A549 treated with CORT108297 at 1 μM for 4 hours (cell line): ENCODE measurements at places on chromosomes 6 and 20. TPM values are rescaled to one million over a fixed set of nuclear protein-coding genes. Genes with fewer than 3 reads are reported as not detected.

The SLC26A8 gene
- not detected in 5 replicates for total RNA-seq

The SRSF12 gene
- 0.82 to 1.5 TPM (median 1.3 TPM) in 5 replicates for total RNA-seq

The PHF1 gene
- total RNA-seq = 12.9 to 20.5 TPM (median 18.7 TPM) in 5 replicates

The RIPOR3 gene
- total RNA-seq = 0.02 to 0.09 TPM (median 0.06 TPM) in 4 of 5 replicates, not detected in the other

The PDE10A gene
- total RNA-seq = 31.1 to 36.1 TPM (median 34.3 TPM) in 5 replicates

The RIPPLY2 gene
- 0.17 to 0.65 TPM (median 0.50 TPM) in 5 replicates for total RNA-seq

The EDN1 gene
- 42.0 to 52.8 TPM (median 43.7 TPM) in 5 replicates for total RNA-seq

The TBXT gene
- total RNA-seq = not detected in 5 replicates

The NNAT gene
- total RNA-seq = not detected in 5 replicates

The STMND1 gene
- not detected in 5 replicates for total RNA-seq

The SOX4 gene
- 10.3 to 16.1 TPM (median 12.1 TPM) in 5 replicates for total RNA-seq

The MYB gene
- total RNA-seq = 0.49 to 1.1 TPM (median 0.89 TPM) in 5 replicates

The ZNF512B gene
- 8.5 to 13.9 TPM (median 13.1 TPM) in 5 replicates for total RNA-seq

The CALHM4 gene
- 0.16 TPM in 1 of 5 replicates, not detected in the others for total RNA-seq

The MUC22 gene
- total RNA-seq = 0.02 to 0.03 TPM (median 0.02 TPM) in 3 of 5 replicates, not detected in the others

The MAK gene
- 0.09 to 0.21 TPM (median 0.17 TPM) in 5 replicates for total RNA-seq

The PTGIS gene
- 0.04 to 0.09 TPM (median 0.07 TPM) in 3 of 5 replicates, not detected in the others for total RNA-seq

The GSTA2 gene
- 0.07 TPM in 1 of 5 replicates, not detected in the others for total RNA-seq

The LAMA2 gene
- 0.21 to 0.92 TPM (median 0.67 TPM) in 5 replicates for total RNA-seq

The PCK1 gene
- 0.05 to 0.09 TPM (median 0.06 TPM) in 3 of 5 replicates, not detected in the others for total RNA-seq

The KCNK17 gene
- not detected in 5 replicates for total RNA-seq

The IL20RA gene
- 0.02 TPM in 1 of 5 replicates, not detected in the others for total RNA-seq

The TDRD6 gene
- total RNA-seq = not detected in 5 replicates

The SAPCD1 gene
- total RNA-seq = 2.7 to 4.9 TPM (median 4.1 TPM) in 5 replicates

The NANP gene
- 7.2 to 8.0 TPM (median 7.8 TPM) in 5 replicates for total RNA-seq

The TMEM217 gene
- 0.54 to 1.3 TPM (median 0.75 TPM) in 5 replicates for total RNA-seq

The SLC32A1 gene
- total RNA-seq = not detected in 5 replicates

The FAXC gene
- 5.9 to 7.7 TPM (median 6.8 TPM) in 5 replicates for total RNA-seq

The NOL4L gene
- 11.1 to 13.5 TPM (median 12.4 TPM) in 5 replicates for total RNA-seq

The PLA2G7 gene
- total RNA-seq = 0.06 TPM in 1 of 5 replicates, not detected in the others

The CDSN gene
- 0.03 TPM in 1 of 5 replicates, not detected in the others for total RNA-seq

The C6orf132 gene
- 1.2 to 1.8 TPM (median 1.6 TPM) in 5 replicates for total RNA-seq

The C6orf52 gene
- 1.1 to 2.2 TPM (median 1.4 TPM) in 5 replicates for total RNA-seq
